ENCODE measurements at places on chromosomes 12 and 14.

- no peak for DNase-seq
Measured at GRCh38 chr12:17169726-17170471, 563.9 kb upstream of the LMO3 start.

DNA sequence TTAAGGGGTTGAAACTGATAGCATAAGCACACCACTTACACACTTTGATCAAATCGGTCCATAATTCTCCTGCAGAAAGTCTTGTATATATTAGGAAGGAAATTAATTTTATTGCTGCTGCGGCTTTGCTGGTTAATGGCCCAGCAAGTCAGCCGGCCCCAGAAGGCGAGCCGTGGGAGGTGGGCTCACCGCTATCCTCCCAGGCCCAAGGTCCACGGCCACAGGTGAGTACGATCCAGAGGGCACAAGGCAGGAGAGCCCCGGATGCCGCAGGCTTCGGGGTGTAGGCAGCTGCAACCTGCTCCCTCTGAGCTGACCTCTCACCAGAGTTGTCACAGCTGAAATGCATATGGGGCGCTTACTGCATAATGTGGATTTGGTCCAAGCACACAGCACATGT is 165.7 kb downstream of the TBX5 start:
- no peak for DNase-seq

DNA sequence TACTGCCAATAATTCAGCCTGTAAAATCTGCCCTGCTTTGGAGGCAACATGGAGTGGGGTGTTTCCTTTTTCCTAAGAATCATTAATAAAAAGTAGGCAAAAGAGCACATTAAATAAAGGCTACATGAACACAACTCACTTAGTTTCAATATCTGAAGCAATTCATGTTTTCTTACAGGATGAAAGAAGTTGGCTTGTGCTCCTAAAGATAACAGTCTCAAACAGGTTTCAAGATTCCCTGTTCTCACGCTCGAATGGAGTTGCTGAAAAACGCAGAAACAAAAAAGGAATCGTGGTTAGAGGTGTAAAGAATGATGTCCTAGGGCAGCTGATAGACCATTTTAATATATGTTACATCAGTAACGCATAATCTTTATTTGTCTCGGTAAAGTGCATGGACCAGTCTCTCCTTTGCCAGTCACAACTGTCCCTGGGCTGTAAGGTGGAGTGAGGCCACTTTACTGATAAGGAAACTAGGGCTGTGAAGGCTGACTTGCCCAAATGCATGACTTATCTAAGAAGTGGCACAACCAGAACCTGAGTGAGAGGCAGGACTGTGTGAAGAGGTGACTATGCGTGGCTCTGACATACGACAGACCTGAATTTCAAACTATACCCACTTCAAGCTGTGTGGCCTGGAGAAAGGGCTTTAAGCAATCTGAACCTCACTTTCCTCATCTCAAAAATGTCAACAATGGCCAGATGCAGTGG is 12.6 kb downstream of the GIT2 start:
- no peak for DNase-seq

DNA sequence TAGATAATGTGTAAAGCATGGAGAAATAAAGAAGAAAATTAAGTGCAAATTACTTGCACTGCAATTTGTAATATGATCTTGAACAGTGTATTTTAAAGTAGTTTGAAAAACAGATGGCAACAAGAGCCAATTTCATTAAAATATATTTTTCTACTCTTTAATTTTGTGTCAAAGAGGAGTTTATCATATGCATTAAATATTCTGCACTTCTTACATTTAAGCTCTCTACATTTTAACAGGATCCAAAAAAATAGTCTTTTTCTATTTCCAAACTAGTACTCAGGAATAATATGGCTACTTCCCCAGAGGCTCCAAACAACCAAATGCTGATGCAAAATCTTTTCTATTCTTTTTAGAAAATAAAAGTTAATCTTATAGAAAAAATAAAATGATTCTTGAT is 1221.5 kb downstream of the FSCB start:
- no peak for DNase-seq

- DNase-seq, result no peak
Measured at GRCh38 chr12:52063981-52064649, 5.7 kb upstream of the ATG101 start.

DNA sequence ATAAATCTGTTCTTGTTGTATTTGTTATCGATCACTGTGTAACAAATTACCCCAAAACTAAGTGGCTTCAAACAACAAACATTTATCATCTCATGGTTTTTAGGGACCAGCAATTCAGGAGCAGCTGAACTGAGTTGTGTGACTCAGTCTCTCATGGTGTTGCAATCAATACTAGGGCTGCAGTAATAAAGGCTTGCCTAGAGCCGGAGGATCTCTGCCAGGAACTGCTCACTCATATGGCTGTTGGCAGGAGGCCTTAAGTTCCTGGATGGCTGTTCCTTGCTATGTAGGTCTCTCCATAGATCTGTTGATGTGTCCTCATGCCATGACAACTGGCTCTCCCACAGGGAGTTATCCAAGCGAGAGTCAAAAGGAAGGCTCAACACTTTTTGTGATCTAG is 3.8 kb upstream of the PSMC6 start:
- DNase-seq, result no peak

- no peak for DNase-seq
Measured at GRCh38 chr14:103803661-103804060, 43.7 kb downstream of the PPP1R13B start.

GRCh38 chr14:51865953-51866747 is 5.7 kb downstream of the GNG2 start:
- DNase-seq, result no peak

DNA sequence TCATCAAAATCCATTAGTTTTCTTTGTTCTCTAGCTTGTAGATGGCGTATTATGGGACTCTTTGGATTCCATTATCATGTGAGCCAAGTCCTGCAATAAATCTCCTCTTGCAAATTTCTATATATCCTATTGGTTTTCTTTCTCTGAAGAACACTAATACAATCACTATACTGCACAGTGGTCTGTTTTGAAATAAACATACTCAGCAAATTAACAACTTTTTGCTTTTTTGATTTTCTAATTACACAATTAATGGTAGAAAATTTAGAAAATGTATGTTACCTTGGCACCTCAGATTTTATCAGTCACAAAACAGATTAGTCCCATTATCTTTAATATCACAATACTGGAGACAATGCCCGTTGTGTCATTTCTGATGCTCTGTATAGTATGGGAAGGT is 513.2 kb upstream of the MIS18BP1 start:
- no peak for DNase-seq

DNA sequence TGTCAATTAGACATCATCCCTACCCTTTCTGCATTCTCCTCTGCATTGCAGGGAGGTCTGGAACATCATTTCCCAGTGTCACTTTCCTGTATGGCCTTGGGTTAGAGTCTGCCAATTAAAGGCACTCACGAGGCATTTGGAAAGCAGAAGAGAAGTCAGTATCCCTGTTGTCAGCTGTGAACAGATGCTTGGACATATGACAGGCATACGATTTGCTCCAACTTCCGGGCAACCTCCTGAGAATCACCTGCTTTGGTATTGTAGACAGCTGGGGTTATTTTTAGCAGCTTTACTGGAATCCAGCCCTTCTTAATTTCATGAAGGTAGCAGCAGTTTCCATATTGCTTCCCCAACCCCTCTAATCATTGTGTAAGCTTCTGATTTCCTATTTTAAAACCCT is 88.7 kb upstream of the DHRS4 start:
- DNase-seq, result no peak

DNA sequence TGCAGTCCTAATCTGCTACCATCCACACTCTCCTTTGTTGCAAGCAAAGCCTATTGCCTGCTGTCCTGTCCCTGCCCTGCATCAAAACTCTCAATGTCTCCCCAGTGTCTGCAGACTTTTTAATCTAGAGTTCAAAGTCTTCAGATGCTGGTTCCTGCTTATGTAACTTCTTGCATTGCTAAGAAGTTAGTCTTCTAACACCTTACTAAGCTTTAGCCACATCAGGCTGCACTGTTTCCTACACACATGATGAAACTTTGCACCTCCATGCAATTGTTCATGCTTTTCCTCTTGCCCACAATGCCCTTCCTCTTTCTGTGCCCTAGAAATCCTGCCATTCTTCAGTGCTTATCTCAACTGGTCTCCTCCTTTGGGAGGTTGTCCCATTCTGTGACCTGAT is 16.2 kb upstream of the DICER1 start:
- no peak for DNase-seq

DNA sequence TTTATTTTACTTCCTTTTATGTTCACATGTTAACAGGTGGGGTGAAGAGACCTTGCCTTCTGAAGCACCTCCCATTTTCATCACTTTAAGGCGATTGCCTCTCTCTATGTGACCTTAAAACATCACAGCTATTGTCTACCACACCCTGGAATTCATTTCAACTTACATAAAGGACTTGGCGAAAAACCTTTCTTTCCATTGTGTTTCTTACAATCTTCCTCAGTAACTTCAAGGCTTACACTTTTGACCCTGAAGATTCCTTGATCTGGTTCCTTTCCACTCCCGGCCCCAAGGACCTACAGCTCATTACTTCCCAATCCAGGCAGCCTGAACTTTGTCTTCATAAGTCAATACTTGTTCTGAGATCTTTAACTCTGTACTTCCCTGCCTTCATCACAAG is 443.3 kb downstream of the ADAMTS20 start:
- DNase-seq, result no peak

DNA sequence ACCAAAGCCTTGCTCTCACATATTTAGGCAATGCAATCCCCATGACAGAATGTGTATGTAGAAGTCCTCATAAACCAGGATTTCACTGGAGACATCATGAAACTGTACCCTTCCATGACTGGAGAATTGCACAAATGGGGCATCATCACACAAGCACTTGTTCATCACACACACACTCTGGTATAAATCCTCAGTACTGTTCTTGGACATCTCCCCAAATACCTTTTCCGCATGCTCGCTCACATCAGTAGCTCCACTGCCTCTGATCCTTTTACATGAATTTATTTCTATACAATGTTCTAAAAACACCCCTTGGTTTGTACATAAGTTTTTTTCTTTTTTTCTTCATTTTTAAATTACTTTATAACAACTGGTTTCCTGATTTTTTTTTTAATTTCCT is 3.3 kb upstream of the ING4 start:
- DNase-seq, result no peak

- DNase-seq, result no peak
Measured at GRCh38 chr14:34742270-34743115, 28.1 kb upstream of the CFL2 start.

- peak; percentile 84 for DNase-seq
Measured at GRCh38 chr14:67618617-67619063, 1.1 kb upstream of the ARG2 start.

DNA sequence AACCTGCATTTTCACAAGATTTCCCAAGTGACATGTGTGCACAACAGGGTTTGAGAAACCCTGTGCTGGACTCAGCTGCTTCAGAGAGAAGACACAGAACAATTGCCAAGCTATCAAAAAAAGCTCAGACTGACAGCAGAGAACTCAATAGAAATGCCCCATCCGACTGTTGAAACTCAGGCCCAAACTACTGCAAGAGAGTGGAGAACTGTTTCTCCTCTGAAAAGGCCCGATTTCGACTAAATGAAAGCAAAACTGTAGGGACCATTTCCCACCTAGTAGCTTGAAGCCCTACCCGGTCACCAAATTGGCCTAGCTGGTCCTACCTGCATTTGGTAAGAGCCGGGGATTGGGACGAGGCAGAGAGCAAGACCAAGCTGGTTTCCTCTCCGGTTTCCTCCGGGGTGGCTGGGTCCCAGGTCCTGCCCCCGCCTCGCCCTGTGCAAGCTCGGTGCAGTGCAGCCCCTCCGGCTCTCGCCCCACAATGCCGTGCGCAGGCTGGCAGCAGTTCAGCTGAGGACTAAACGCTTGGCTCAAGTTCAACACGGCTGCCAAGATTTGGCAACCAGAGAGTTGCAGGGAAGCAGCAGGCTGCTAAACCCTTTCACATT is 1180.6 kb downstream of the VRK1 start:
- DNase-seq, result peak; percentile 99

- DNase-seq, result no peak
Measured at GRCh38 chr12:132558861-132559623, 51.3 kb downstream of the LRCOL1 start.

DNA sequence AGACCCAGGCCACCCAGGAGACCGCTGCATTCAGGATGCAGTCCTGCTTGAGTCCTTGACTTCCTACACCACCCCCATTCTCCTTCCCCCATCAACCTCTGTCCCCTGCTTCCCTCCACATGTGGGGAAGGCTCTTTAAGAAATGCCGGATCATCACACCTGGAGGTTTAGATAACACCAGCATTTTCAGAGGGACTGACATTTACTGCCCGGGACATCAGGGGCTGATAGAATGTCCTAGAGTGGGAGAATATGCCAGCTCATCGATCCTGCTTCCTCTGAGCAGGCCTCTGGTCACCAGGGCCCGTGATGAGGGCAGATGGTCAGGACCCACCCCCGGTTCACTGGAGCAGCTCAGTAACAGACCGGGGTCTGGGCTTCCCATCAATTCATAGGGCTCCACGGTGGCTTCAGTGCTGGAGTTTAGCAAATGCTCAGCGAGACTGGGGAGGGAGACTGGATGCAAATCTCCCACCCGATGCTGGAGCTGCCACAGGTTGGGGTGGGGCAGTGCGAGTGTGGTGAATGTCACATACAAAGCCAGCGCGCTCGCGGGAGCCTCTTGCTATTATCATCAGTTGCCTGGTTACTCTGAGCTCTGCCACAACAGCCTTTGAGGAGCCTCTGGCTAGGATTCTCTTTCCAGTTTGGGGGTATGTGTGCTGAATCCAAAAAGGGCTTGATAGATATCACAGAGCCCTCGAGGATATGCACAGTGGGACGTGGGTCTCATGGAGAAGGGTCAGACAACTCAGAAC is 111.6 kb downstream of the RBM19 start:
- no peak for DNase-seq

- no peak for DNase-seq
Measured at GRCh38 chr12:56880125-56880992, 53.8 kb downstream of the SDR9C7 start.

- no peak for DNase-seq
Measured at GRCh38 chr14:51750542-51750941, 98.8 kb downstream of the FRMD6 start.

GRCh38 chr14:80584744-80585505 is 356.6 kb downstream of the CEP128 start:
- no peak for DNase-seq
